ENCODE measurements at places on chromosomes 6 and 20.
A peak's percentile ranks its signal among the peaks of the same experiment; 100 is the strongest.

DNA sequence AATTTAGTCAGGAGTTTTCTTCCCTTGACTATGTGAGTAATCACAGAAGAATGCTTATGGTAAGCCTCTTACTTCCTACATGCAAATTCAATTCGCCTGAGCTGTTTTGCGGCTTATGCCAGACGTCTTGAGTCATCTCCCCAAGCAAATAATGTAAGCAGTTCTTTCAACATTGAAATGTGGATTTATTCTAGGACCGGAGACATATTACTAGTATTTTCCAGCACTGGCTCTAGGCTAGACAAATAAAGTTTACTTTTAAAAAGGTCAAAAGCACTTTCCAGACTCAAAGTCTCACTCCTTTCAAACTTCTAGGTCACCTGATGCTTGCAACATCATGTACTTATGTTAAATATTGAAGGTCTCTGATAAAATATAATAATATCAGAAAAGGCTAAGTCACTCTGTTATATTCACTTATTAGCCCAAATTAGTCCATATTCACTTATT is 38.1 kb upstream of the NOX3 start:
- DNase-seq: peak; percentile 99

GRCh38 chr6:161445021-161445799 is 171.3 kb upstream of the AGPAT4 start:
- no peak for DNase-seq

DNA sequence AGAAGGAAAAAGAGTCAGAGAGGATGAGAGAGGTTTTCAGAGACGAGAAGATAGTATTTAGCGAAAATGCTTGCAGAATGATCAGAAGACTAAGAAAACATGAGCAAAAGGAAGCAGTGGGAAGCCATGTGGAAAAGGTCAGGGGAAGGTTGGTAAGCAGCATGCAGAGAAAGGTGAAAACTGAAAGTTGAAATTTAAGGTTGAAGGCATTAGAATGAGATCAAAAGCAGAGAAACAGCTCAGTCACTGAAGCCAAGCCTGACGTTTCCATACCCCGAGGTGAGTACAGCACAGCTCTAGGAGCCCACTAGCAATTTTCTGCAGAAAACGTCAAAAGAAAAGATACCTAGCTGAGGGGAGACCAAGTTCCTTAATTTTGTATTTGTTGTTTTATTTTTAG is 19.1 kb upstream of the TFB1M start:
- no peak for DNase-seq

DNA sequence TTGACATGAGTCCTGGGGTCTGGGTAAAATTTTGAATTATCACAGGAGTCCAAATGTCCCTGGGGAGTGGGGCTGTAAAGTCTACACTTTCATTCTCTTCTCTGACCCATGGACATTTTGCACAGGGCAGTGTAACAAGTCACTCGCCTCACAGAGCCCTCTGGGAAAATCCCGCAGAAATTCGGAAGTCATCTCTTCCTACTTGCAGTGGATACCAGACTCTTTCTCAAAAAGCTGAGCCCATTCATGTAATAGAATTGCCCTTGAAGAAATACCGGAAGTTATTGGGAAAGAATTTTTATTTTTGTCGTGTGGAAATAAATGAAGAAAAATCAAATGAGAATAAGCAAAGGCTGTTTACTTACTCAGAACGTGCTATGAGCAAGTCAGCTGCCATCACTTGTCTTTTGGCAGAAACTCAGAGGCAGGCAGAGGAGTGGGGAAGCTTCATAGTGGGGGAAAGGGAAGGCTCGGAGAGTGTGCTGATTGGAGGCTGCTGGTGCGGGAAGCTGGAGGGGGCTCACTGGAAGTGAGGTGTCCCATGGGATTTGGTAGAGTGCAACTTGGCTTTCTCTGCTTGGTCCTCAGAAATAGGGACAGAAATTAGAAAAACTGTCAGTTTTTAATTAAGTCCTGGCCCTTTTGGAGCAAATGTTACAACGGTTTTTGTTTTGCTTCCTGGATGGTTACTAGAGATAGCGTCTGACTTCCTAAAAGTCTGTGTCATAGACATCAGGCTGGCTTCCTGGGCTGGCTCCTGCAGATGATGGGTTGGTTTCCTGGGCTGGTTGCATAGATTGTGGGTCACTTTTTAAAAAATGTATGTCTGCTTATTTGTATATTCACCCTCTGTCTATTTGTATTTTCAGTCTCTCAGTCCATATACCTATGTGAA is 79.8 kb upstream of the EEF1E1 start:
- no peak for DNase-seq

GRCh38 chr6:169618526-169619490 is 83.0 kb downstream of the WDR27 start:
- DNase-seq: peak; percentile 99

- DNase-seq: no peak
Measured at GRCh38 chr6:166244353-166245045, 63.7 kb downstream of the PRR18 start.
